Sigmoid colon (tissue), 7 donors: ENCODE measurements at places on chromosomes 2 and 18. TPM values are rescaled to one million over a fixed set of nuclear protein-coding genes. Genes with fewer than 3 reads are reported as not detected.
A peak's percentile ranks its signal among the peaks of the same experiment; 100 is the strongest.

- H3K4me1 ChIP-seq, result peaks cover 75% of the 10 kb centered on the region
- H3K36me3 ChIP-seq, result no peaks in the 10 kb centered on the region
- H3K27me3 ChIP-seq, result no peaks in the 10 kb centered on the region
- no peak overlapping the region for H3K27ac ChIP-seq
Observed at GRCh38 chr2:23420840-23421476, 36.0 kb downstream of the KLHL29 start.

DNA sequence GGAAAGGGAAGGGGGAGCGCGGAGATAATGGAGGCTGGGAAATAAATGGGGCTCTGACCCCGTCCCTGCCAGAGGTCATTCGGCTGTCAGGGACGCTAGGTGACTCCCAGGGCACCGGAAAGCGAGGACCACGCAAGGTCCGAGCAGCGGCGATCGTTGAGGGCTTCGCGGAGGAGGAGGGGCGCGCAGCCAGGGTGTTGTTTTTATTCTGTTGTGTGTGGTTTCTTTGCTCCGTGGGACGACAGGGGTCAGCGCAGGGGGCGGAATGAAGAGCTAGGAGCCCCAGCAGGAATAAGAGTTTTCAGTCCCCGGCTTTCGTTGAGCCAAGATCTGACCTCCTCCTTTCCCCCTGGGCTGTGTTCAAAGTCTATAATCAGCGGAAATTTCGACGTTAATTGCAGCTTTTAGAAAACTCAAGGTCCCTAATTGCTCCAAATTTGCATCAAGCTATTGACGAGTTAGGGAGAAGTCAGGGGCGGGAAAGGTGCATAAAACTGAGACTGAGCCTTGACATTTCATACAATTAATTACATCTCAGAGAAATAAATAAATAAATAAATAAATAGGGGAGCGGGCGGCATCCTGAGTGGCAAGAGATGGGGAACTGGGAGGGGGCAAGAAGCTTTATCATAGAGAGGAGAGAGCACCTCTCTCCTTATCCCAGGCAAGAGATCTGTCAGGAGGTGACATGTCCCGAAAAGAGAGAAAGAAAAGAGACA is 2.2 kb downstream of the GAD1 start:
- H3K4me3 ChIP-seq, result no peak overlapping the region
- H3K27me3 ChIP-seq, result peaks cover 100% of the 10 kb centered on the region
- peaks cover 85% of the 10 kb centered on the region for H3K4me1 ChIP-seq
- H3K27ac ChIP-seq, result no peak overlapping the region
- DNase-seq, result no peak
- no peaks in the 10 kb centered on the region for H3K36me3 ChIP-seq

GRCh38 chr2:163191372-163191771 is 352.8 kb upstream of the KCNH7 start:
- H3K4me1 ChIP-seq, result no peaks in the 10 kb centered on the region
- H3K36me3 ChIP-seq, result no peaks in the 10 kb centered on the region
- no peaks in the 10 kb centered on the region for H3K27me3 ChIP-seq
- DNase-seq, result no peak
- no peak overlapping the region for H3K27ac ChIP-seq

GRCh38 chr2:191977754-191978153 is 130.9 kb upstream of the CAVIN2 start:
- no peaks in the 10 kb centered on the region for H3K36me3 ChIP-seq
- H3K27ac ChIP-seq, result no peak overlapping the region
- H3K4me1 ChIP-seq, result no peaks in the 10 kb centered on the region
- H3K4me3 ChIP-seq, result no peak overlapping the region
- DNase-seq, result no peak
- H3K27me3 ChIP-seq, result no peaks in the 10 kb centered on the region

- peaks cover 8% of the 10 kb centered on the region for H3K4me1 ChIP-seq
- DNase-seq, result no peak
- H3K27me3 ChIP-seq, result no peaks in the 10 kb centered on the region
- no peaks in the 10 kb centered on the region for H3K36me3 ChIP-seq
Observed at GRCh38 chr2:157169889-157170288, 87.6 kb upstream of the GALNT5 start.

DNA sequence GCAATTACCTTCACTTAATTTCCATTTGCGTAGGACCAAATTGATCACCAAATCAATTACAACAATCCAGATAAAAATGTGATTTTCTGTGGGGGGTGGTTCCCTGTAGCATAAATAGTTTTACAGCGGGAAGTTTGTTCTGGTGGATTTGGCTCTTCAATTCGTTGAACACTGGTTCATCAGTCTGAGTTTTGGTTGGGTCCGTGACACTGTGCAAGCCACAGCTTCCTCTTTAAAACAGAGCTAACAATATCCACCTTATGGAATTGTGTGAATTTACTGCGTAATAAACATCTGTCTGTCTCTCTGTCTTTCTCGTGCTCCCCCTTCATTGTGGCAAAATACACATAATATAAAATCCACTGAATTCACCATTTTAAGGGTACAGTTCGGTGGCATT is 310.8 kb downstream of the TGIF1 start:
- H3K27ac ChIP-seq, result no peak overlapping the region
- H3K36me3 ChIP-seq, result no peaks in the 10 kb centered on the region
- no peak overlapping the region for H3K4me3 ChIP-seq

- no peak for DNase-seq
- peak overlapping the region; percentile 33 for H3K27ac ChIP-seq
- no peak overlapping the region for H3K4me3 ChIP-seq
- no peaks in the 10 kb centered on the region for H3K4me1 ChIP-seq
- H3K27me3 ChIP-seq, result no peaks in the 10 kb centered on the region
Observed at GRCh38 chr18:77014538-77014937, 118.0 kb downstream of the MBP start.

DNA sequence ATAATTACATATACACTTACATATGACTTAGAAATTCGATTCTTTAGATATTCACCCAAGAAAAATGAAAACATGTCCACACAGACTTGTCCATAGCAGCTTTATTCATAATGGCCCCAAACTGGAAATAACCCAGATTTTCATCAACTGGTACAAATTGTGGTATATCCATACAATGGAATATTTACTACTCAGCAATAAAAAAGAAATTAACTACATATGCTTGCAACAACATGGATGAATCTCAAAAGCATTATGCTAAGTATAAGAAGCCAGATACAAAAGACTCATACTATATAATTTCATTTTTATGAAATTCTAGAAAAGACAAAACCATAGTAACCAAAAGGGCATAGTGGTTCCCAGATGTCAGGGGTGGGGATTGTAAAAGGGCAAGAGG is 5.1 kb upstream of the REEP1 start:
- H3K4me3 ChIP-seq, result no peak overlapping the region
- no peaks in the 10 kb centered on the region for H3K27me3 ChIP-seq
- H3K4me1 ChIP-seq, result peaks cover 3% of the 10 kb centered on the region

- no peaks in the 10 kb centered on the region for H3K36me3 ChIP-seq
- DNase-seq, result no peak
- no peaks in the 10 kb centered on the region for H3K27me3 ChIP-seq
- H3K4me1 ChIP-seq, result no peaks in the 10 kb centered on the region
Observed at GRCh38 chr18:23712445-23712844, 23.2 kb downstream of the LAMA3 start.

DNA sequence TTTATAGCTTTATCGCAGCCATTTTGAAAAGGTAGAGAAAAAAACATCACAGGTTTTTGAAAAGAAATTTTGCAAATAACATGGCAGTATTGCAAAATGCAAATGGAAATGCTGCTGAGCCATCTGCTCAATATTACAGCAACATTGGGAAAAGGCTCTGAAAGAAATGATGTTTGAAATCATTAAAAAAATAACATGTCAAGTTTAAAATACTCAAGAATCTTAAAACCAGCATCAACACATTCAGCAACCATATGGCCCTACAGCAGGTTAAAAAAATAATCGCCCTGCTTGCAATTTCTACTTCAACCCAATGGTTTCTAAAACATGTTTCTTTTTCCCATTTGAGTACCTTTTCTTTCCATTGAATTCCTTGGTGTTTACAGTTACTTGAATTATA is 289.4 kb downstream of the AFF3 start:
- no peaks in the 10 kb centered on the region for H3K36me3 ChIP-seq
- no peak overlapping the region for H3K4me3 ChIP-seq
- H3K27ac ChIP-seq, result no peak overlapping the region
- H3K27me3 ChIP-seq, result no peaks in the 10 kb centered on the region
- no peak for DNase-seq
- no peaks in the 10 kb centered on the region for H3K4me1 ChIP-seq

DNA sequence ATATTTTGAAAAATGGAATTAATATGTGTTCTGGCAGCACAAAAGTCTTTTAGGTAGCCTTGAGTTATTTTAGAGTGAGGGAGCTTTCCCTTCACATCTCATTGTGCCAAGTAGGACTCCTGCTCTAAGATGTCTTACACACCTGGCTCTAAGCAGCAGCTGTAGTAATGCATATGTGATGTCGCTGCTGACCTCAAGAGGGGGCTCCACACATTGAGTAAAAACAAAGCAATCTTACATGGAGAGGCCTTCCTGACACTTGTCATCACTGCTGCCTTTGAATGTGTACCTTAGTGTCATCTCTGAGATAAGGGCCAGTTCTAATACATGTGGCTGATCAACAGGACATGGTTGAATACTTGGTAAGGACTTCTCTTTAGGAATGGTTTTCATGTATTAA is 75.8 kb downstream of the ACTR3 start:
- H3K27me3 ChIP-seq, result no peaks in the 10 kb centered on the region
- no peaks in the 10 kb centered on the region for H3K36me3 ChIP-seq
- H3K4me1 ChIP-seq, result peaks cover 11% of the 10 kb centered on the region
- no peak for DNase-seq
- H3K27ac ChIP-seq, result no peak overlapping the region
- no peak overlapping the region for H3K4me3 ChIP-seq

DNA sequence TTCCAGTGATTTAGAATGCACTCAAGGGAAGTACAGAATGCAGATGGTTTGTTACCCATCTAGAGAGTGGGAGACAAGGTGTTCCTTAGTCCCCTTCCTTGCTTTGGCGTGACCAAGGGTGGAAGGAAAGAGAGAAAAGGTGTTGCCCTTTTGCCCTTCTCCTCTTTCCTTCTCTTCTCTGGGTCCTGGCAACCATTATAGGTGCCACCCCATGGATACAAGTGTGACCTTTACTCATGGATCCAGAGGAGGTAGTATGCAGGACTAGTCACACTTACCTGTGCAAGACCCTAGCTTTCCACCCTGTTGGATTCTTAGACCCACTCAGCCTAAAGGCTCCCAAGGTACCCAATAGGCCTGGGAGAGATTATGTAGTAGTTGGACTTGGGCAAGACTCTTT is 11.6 kb upstream of the RBFA start:
- H3K4me1 ChIP-seq, result no peaks in the 10 kb centered on the region
- H3K27me3 ChIP-seq, result no peaks in the 10 kb centered on the region
- DNase-seq, result no peak
- H3K4me3 ChIP-seq, result no peak overlapping the region
- no peak overlapping the region for H3K27ac ChIP-seq

- no peak overlapping the region for H3K27ac ChIP-seq
- peak; percentile 57 for DNase-seq
- no peaks in the 10 kb centered on the region for H3K27me3 ChIP-seq
- H3K4me3 ChIP-seq, result no peak overlapping the region
- H3K4me1 ChIP-seq, result peaks cover 4% of the 10 kb centered on the region
Observed at GRCh38 chr2:30713698-30714097, 93.5 kb downstream of the CAPN13 start.

GRCh38 chr2:48049371-48049770 is 143.1 kb upstream of the FBXO11 start:
- no peaks in the 10 kb centered on the region for H3K27me3 ChIP-seq
- H3K27ac ChIP-seq, result no peak overlapping the region
- H3K36me3 ChIP-seq, result no peaks in the 10 kb centered on the region
- H3K4me1 ChIP-seq, result no peaks in the 10 kb centered on the region

DNA sequence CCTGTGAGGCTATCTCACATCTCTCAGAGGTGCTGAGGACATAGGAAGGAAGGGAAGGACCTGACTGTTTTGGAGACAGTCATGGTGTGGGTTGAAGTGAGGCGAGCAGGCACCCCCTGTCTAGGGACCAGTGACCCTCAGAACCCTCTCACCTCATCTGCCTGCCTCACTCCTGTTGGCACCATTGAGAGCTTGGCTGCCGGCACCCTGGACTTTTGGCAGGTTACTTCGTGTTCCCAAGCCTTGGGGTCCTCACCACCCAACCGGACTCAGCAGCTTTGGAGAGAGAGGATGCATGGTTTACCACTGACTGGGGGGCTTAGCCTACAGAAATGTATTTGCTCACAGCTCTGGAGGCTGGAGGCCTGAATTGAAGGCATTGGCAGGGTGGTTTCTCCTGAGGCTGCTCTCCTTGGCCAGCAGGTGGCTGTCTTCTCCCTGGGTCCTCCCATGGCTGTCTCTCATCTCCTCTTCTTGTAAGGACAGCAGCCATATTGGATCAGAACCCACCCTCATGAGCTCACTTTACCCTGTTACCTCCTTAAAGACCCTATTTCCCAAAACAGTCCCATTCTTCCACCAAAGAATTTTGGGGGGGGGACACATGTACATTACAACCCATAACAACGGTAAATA is 142.0 kb downstream of the TSN start:
- no peaks in the 10 kb centered on the region for H3K27me3 ChIP-seq
- H3K36me3 ChIP-seq, result no peaks in the 10 kb centered on the region
- H3K4me3 ChIP-seq, result no peak overlapping the region

- H3K36me3 ChIP-seq, result no peaks in the 10 kb centered on the region
- no peaks in the 10 kb centered on the region for H3K4me1 ChIP-seq
- no peak overlapping the region for H3K27ac ChIP-seq
- DNase-seq, result no peak
- H3K27me3 ChIP-seq, result no peaks in the 10 kb centered on the region
Observed at GRCh38 chr2:58449286-58450010, 208.3 kb upstream of the FANCL start.

- H3K27ac ChIP-seq, result no peak overlapping the region
- H3K27me3 ChIP-seq, result no peaks in the 10 kb centered on the region
- no peak overlapping the region for H3K4me3 ChIP-seq
- DNase-seq, result no peak
- no peaks in the 10 kb centered on the region for H3K36me3 ChIP-seq
Observed at GRCh38 chr18:14925281-14925709, 177.3 kb downstream of the ANKRD30B start.

- H3K4me3 ChIP-seq, result no peak overlapping the region
- H3K27me3 ChIP-seq, result no peaks in the 10 kb centered on the region
- H3K27ac ChIP-seq, result no peak overlapping the region
Observed at GRCh38 chr2:106890606-106891005, 4.6 kb upstream of the ST6GAL2 start.

GRCh38 chr2:54577944-54578647 is 122.0 kb downstream of the SPTBN1 start:
- no peak for DNase-seq
- peak overlapping the region; percentile 10 for H3K27ac ChIP-seq
- peaks cover 51% of the 10 kb centered on the region for H3K4me1 ChIP-seq
- H3K36me3 ChIP-seq, result no peaks in the 10 kb centered on the region
- H3K27me3 ChIP-seq, result no peaks in the 10 kb centered on the region
- H3K4me3 ChIP-seq, result no peak overlapping the region

- peak overlapping the region; percentile 57 for H3K4me3 ChIP-seq
- peaks cover 25% of the 10 kb centered on the region for H3K27me3 ChIP-seq
- DNase-seq, result no peak
Observed at GRCh38 chr2:120737340-120738101, 1.9 kb downstream of the GLI2 start.

The RHBDD1 gene
- total RNA-seq, result 24.3 TPM

The TBR1 gene
- total RNA-seq, result not detected

The CAPN13 gene
- not detected for total RNA-seq

The ASAP2 gene
- 56.5 TPM for total RNA-seq

The GPBAR1 gene
- 3.1 TPM for total RNA-seq

The GKN1 gene
- not detected for total RNA-seq

The OSR1 gene
- 22.8 TPM for total RNA-seq

The IL36G gene
- total RNA-seq, result not detected

The PPP1R1C gene
- not detected for total RNA-seq

The MAPRE2 gene
- total RNA-seq, result 30.8 TPM

The SS18 gene
- 204 TPM for total RNA-seq

The GATA6 gene
- 2.5 TPM for total RNA-seq

The FHOD3 gene
- total RNA-seq, result 19.0 TPM

The PSMA8 gene
- not detected for total RNA-seq

The AKAIN1 gene
- not detected for total RNA-seq

The TUBA3E gene
- not detected for total RNA-seq

The TUBB8B gene
- not detected for total RNA-seq
